ENCODE measurements at places on chromosomes 3 and 15.

DNA sequence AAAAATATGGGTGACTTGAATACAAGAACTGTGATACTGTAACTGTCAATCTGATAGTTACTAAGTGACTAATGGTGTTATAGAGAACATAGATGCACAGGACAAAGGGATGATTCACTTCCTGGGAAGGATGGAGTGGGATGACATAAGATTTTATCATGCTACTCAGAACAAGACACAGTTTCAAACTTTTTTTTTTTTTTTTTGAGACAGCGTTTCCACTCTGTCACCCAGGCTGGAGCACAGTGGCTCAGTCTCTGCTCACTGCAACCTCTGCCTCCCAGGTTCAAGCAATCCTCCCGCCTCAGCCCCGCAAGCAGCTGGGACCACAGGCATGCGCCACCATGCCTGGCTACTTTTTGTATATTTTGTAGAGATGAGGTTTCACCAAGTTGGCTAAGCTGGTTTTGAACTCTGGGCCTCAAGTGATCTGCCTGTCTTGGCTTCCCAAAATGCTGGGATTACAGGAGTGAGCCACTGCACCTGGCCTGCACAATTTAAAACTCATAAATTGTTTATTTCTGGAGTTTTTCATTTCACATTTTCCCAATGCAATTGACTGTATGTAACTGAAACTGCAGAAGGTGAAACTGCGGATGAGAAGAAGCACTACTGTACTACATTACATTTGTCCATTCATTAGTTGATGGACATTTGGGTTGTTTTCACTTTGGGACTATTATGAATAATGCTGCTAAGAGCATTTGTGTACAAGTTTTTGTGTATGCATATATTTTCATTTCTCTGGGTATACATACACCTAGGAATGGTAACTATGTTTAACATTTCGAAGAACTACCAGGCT, 40.6 kb downstream of the ADIPOQ start:
- no peak for DNase-seq

DNA sequence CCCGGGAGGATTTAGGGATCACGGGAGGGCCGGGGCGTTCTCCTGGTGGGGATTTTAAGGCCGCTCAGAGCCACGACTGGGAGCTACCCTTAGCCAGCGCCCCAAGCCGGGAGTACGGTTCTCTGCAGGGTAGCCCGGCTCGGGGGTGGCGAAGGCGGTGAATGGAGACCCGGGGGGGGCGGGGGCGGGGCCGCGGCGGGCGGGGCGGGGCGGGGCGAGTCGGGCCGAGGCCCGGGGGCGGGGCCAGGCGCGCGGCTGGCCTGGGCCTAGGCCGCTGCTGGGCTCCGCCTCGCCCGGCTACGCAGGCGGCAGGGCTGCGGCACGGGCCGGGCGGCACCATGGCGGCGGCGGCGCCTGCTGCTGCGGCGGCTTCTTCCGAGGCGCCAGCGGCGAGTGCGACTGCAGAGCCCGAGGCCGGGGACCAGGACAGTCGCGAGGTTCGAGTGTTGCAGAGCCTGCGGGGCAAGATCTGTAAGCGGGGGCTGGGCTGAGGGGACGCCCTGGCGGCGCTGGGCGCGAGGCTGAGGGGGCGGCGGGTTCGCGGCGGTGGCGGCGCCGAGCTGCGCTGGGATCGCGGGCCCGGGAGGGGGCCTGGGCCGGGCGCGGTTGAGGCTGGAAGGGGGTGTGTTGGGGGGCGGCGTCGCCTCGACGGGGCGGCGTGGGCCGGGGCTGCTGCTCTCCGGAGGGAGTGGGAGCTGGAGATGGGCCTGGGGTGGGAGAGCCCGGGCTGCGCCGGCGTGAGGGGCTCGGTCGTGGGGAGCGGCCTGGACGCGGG, at the start of gene RASA2:
Gene RASA2, plus strand, starts transcription at position 282 of the 775 bp plus-strand sequence. Its CDS starts 57 bp downstream, at position 339.
- DNase-seq, result peak; percentile 39

DNA sequence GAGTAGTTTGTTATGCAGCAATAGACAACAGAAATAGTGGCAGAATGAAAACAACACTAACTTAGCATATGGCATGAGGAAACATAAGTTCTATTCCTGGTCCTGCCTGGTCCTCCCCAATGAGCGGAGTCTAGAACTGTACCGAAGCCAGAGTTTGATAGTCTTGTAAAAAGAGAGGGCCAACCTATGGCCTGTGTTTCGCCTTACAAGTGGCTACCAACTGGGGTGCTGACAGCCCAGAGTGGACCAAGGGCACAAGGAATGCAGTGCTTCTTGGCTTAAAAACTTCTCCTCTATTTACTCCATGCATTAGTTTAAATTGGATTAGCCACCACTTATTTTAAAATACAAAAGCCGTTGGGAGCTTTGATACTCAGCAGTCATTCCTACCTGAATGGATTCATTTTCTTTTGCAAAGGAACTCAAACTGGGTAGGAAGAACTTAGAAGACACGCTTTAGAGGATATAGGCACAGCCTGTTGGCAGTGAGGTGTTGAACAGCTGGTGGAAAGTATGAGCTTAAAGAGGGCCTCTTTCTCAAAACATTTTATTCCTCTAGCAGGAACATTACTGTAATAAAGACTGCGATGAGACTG, 302.9 kb downstream of the PLCL2 start:
- no peak for DNase-seq

DNA sequence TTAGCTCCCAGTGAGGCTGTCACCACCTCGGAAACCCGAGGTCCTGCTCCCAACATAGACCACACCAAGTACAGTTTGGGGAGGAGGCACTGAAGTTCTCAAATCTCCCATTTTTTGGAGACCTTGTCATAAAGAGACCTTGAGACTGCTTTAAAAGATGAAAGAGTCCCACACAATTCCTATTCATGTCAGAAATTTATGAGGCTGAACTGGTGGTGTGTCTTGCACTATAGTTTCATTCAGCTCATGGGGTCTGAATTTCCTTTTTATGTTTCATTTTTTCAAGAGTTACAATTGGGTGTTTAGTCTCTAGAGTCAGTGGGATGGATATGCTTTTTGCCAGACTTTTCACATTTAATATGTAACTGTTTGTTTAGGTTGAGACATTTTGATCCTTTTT, 318.1 kb upstream of the LRRFIP2 start:
- no peak for DNase-seq

DNA sequence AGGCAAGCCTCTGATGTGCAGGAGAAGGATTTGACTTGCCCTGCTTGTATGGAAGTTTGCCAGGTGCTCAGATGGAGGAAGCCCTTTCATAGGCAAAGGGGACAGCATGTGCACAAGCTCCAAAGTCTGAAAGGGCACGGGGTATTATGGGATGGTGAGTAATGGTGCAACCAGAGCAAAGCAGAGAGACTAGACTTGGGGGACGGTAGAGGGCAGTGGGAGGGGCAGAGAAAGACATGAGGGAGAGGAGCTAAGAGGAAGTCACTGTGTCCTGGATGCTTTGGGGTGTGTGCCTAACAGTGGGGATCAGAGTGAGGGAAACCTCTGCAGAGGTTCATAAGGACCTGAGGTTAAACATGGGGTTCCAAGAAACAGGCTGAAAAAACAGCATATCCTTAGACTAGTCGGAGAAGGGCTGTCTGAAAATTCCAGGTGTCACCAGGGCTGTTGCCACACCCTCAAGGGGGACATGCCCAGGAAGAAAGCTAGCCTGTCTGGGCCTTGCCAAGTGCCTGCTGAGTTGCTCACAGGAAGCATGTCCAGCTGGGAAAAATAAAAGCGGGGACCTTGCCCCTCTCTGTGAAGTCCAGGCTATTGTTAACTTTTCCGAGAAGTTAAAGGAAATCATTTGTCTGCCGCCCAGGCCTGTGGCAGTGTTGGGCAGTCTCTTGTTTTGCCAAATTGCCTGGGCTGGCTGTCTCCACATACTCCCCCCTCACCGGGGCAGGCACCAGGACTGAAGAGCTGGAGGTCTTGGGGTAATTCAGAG, 47.1 kb downstream of the HRH1 start:
- DNase-seq, result peak; percentile 22

DNA sequence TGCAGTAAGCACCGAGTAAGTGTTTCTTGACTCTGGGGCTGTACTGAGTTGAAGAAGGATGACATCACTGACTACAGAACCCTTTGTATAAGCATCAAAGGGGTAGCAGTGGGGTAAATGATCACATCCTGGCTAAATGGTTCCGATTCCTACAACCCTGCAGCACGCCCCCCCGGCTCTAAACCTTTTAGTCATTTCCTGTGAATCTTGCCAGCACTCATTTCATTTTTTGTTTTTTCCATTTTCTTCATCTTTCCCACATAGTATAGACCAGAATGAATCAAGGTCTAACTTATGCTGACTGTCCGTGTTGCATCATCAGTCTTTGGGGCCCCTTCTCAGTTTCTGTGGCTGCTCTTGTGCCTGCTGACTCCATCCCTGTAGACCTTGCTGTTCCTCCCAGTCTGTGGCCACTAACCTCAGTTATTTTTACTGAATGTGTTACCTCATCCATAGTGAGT, 383.1 kb upstream of the TPRG1 start:
- DNase-seq, result peak; percentile 66

DNA sequence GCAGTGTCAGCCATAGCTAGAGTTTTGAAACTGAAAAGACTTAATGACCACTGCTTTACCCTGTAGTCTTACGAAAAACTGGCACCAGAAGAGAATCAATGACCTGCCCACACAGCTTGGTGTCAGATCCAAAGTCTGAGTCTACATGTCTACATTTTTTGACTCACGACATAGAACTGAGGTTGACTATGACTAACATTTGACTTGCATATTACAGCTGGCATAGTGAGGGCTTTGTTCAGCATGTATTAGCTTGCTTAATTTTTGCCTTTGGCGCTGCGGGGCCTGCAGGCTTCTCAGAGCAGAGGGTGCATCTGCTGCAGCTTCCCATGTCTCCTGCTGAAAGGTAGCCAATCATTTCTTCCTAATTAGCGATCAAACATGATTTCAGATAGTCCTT, 167.0 kb downstream of the EBLN2 start:
- no peak for DNase-seq

GRCh38 chr3:184016811-184017671, 643 bp downstream of the ABCC5 start:
- peak; percentile 32 for DNase-seq

GRCh38 chr15:67947254-67948039, 106.7 kb upstream of the PIAS1 start:
- no peak for DNase-seq

DNA sequence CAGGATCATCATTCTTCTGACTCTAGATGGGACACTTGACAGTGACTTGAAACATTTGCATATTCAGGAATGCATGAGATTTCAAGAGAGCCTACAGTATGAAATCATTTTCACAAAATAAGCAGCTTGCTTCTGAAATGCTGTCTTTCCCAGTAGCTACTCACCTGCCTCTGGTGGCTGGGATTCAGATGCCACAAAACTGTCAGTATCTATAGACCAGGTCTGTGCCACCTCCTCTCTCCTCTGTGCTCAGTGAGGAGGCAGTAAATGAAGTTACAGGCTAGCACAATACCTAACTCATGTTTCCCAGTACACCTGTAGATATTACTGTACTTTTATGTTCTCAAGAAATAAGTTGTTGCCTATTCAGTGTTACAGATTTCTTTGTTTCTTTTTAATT, 64.3 kb downstream of the HMG20A start:
- DNase-seq, result no peak

DNA sequence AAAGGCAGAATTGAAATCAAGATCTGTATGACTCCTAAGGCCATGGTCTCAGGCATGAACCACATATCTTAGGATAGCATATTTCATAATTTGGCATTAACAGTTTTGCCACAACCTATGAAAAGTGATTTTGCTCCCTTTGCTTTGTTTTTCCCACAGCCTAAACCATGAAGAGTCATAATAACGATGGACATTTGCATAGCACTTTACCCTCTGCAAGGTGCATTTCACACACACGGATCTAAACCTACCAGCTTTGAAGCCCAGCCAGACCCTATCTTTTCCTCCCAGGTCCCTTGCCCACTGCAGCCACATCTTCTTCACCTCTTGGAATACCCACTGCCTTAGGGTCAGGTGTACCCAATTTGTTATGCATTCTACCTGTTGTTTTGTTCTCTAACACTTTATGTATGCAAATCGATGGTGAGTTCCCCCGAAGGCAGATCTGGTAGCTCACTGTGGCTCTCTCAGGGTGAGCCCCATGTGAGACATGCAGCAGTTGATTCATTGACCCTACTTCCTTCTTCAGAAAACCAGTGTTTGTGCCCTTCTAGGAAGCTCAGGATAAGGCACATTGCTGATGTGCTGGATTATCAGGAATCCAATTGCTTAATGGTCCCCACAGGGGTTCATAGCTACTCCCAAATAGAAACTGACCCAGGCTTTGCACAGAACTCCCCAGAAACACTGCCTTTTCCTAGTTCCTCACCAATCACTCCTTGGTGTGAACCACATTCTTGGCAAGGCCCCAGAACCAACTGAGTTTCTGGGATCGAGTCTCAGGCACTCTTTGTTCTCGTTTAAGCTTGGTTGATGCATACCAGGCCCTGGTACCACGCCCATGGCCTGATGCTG, 8.7 kb downstream of the ARHGAP31 start:
- no peak for DNase-seq

Measured in HL-60 (cell line).